Cardiac septum (tissue), 1 donor: ENCODE measurements at places on chromosomes 7 and 10. TPM values are rescaled to one million over a fixed set of nuclear protein-coding genes. Genes with fewer than 3 reads are reported as not detected.

The GFRA1 gene
- 0.59 TPM for total RNA-seq

The ACTL6B gene
- total RNA-seq = not detected

The RNLS gene
- total RNA-seq = 10.4 TPM

The ZNF488 gene
- 0.16 TPM for total RNA-seq

The SEC61A2 gene
- total RNA-seq = 14.5 TPM

The MGAM2 gene
- total RNA-seq = 0.08 TPM

The HOXA7 gene
- total RNA-seq = not detected

The PLXDC2 gene
- 22.6 TPM for total RNA-seq

The WDR37 gene
- 28.1 TPM for total RNA-seq

The DCLRE1A gene
- 5.4 TPM for total RNA-seq

The ZNF783 gene
- total RNA-seq = 4.3 TPM

The PARP12 gene
- 12.5 TPM for total RNA-seq

The AQP1 gene
- total RNA-seq = 155 TPM

The ZNF804B gene
- total RNA-seq = 0.05 TPM

The NYAP1 gene
- total RNA-seq = 0.22 TPM

The GSTO2 gene
- 0.67 TPM for total RNA-seq

The DDX56 gene
- 25.9 TPM for total RNA-seq

The INSYN2A gene
- total RNA-seq = 0.19 TPM

The ZNF365 gene
- 1.2 TPM for total RNA-seq

The C10orf105 gene
- total RNA-seq = not detected

The TSPAN12 gene
- total RNA-seq = 54.9 TPM

The NAPEPLD gene
- 8.4 TPM for total RNA-seq

The FRMPD2 gene
- total RNA-seq = not detected

The SYT15B gene
- total RNA-seq = 4.6 TPM

The NUTM2E gene
- not detected for total RNA-seq

The ZNF282 gene
- total RNA-seq = 12.6 TPM

The C10orf67 gene
- total RNA-seq = 0.35 TPM

The INTS15 gene
- total RNA-seq = 13.6 TPM

The RHOBTB1 gene
- total RNA-seq = 16.3 TPM

The CACNB2 gene
- 20.6 TPM for total RNA-seq

The GTF2IRD1 gene
- total RNA-seq = 13.2 TPM

The HGF gene
- 6.6 TPM for total RNA-seq

The OR6V1 gene
- total RNA-seq = not detected

The VIPR2 gene
- total RNA-seq = 23.2 TPM

The CFTR gene
- 0.19 TPM for total RNA-seq

The ATOH7 gene
- total RNA-seq = not detected

The OR2A7 gene
- not detected for total RNA-seq

The ACHE gene
- 2.1 TPM for total RNA-seq

The GDF2 gene
- not detected for total RNA-seq

The MKI67 gene
- total RNA-seq = 1.1 TPM

The SLC16A12 gene
- total RNA-seq = 3.1 TPM

The SLC29A3 gene
- total RNA-seq = 1.6 TPM

The OGDHL gene
- total RNA-seq = 11.5 TPM

The NEUROD6 gene
- total RNA-seq = not detected

The EXOC4 gene
- total RNA-seq = 30.8 TPM

The DEPP1 gene
- 45.5 TPM for total RNA-seq

The PTF1A gene
- total RNA-seq = not detected

The OIT3 gene
- total RNA-seq = 0.32 TPM

The TCAF2 gene
- total RNA-seq = 0.54 TPM

The UNCX gene
- not detected for total RNA-seq

The TFAM gene
- 29.4 TPM for total RNA-seq

The HECW1 gene
- not detected for total RNA-seq

The C10orf62 gene
- 0.51 TPM for total RNA-seq

The CFAP43 gene
- total RNA-seq = 0.08 TPM

The IFIT1B gene
- 0.81 TPM for total RNA-seq

The CHAT gene
- not detected for total RNA-seq

The STEAP4 gene
- total RNA-seq = 19.9 TPM

The CCDC201 gene
- not detected for total RNA-seq
